ENCODE measurements at places on chromosomes 11 and 22. TPM values are rescaled to one million over a fixed set of nuclear protein-coding genes. Genes with fewer than 3 reads are reported as not detected.

CEP126 gene
- 3.5 TPM for total RNA-seq

CWF19L2 gene
- total RNA-seq: 14.3 TPM

DNA sequence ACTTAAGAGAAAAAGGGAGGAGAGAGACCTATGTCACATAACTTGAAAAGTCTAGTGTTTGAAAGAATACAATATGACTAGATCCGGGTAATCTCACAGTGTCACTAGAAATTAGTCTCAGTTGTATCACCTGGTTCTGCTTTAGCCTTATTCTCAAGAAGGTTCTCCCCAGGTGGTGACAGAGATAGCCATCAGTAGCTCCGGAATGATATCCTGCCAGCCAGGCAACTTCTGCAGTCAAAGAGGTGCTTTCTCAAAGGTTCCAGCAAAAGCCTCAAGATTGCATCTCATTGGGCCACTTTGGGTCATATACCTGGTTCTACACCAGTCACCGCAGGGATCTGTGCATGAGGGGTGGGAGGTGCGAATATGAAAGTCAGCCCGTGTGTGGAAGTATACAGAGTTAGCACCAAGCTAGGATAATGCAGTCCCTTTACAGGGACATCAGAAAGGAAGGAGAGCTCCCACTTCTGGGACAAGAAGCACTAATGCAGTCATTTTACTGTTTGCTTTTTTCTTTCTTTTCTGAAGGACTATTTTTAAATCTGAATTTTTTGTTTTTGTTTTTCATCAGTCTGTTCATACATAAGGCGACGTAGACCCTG is 61.1 kb downstream of the CYB5R2 start:
- no peaks in the 10 kb centered on the region for H3K4me1 ChIP-seq
- no peaks in the 10 kb centered on the region for H3K27me3 ChIP-seq
- DNase-seq: no peak
- H3K36me3 ChIP-seq: peaks cover 17% of the 10 kb centered on the region

DNA sequence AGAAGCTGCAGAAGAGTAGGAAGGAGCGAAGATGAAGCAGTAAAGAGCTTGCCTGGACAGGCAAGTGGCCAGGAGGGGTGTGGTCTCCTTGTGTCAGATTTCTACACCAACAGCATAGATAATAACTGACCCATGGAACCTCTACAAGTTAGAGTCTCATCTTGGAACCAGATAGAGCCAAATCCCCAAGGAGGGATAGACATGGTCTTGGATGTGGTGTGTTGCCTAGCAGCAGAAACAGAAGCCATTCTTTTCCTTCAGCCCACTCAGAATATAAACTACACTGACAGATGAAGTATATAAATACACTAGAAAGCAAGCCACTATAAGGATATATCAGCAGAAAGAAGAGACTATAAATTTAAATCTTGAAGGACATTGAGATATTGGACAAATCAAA is 4.3 kb upstream of the CARD16 start:
- no peaks in the 10 kb centered on the region for H3K27me3 ChIP-seq
- DNase-seq: peak; percentile 65
- H3K36me3 ChIP-seq: no peaks in the 10 kb centered on the region
- peaks cover 2% of the 10 kb centered on the region for H3K4me1 ChIP-seq
- H3K27ac ChIP-seq: no peak overlapping the region
- H3K4me3 ChIP-seq: no peak overlapping the region

- H3K4me1 ChIP-seq: no peaks in the 10 kb centered on the region
- H3K4me3 ChIP-seq: no peak overlapping the region
- H3K27ac ChIP-seq: no peak overlapping the region
- no peak for DNase-seq
- H3K27me3 ChIP-seq: no peaks in the 10 kb centered on the region
- H3K36me3 ChIP-seq: peaks cover 7% of the 10 kb centered on the region
Measured at GRCh38 chr11:112012874-112013273, 12.3 kb upstream of the DLAT start.
